ENCODE measurements at places on chromosomes 6 and 20. TPM values are rescaled to one million over a fixed set of nuclear protein-coding genes. Genes with fewer than 3 reads are reported as not detected.

PLEKHG1 gene
- 0.30 TPM for total RNA-seq

VARS1 gene
- total RNA-seq: 123 TPM

BIRC7 gene
- total RNA-seq: not detected

SIRPG gene
- not detected for total RNA-seq

TTK gene
- total RNA-seq: 14.6 TPM

OXT gene
- total RNA-seq: not detected

TNFRSF21 gene
- 12.8 TPM for total RNA-seq

CST7 gene
- not detected for total RNA-seq

TREML1 gene
- not detected for total RNA-seq

CNKSR3 gene
- 3.0 TPM for total RNA-seq

MOXD1 gene
- 118 TPM for total RNA-seq

MUC21 gene
- not detected for total RNA-seq

IL20RA gene
- not detected for total RNA-seq

RIMS1 gene
- 0.89 TPM for total RNA-seq

MLIP gene
- total RNA-seq: not detected

SEMG1 gene
- total RNA-seq: not detected

SLC17A4 gene
- total RNA-seq: not detected

FAM209A gene
- not detected for total RNA-seq

MROH8 gene
- 0.89 TPM for total RNA-seq

VGLL2 gene
- not detected for total RNA-seq

IFNGR1 gene
- total RNA-seq: 73.6 TPM

MGME1 gene
- 5.6 TPM for total RNA-seq

MDC1 gene
- total RNA-seq: 13.2 TPM

MAP7 gene
- total RNA-seq: 0.30 TPM

VWA7 gene
- 0.09 TPM for total RNA-seq

RAB23 gene
- 57.7 TPM for total RNA-seq

CTCFL gene
- not detected for total RNA-seq

NKAPL gene
- 1.9 TPM for total RNA-seq

PAX1 gene
- not detected for total RNA-seq

APOM gene
- total RNA-seq: 0.89 TPM

GJA10 gene
- not detected for total RNA-seq

MDFI gene
- total RNA-seq: 7.4 TPM

ENPP1 gene
- total RNA-seq: 15.7 TPM
